Ascending aorta (tissue), 2 donors: ENCODE measurements at places on chromosomes 7 and 10. TPM values are rescaled to one million over a fixed set of nuclear protein-coding genes. Genes with fewer than 3 reads are reported as not detected.

FGFR2 gene
- 4.4 TPM for total RNA-seq

RBM33 gene
- 44.2 TPM for total RNA-seq

TAS2R5 gene
- total RNA-seq, result not detected

NPY gene
- total RNA-seq, result not detected

LIPN gene
- not detected for total RNA-seq

BAMBI gene
- total RNA-seq, result 16.3 TPM

SOSTDC1 gene
- not detected for total RNA-seq

CTNNA3 gene
- under 0.01 TPM for total RNA-seq

HTR5A gene
- total RNA-seq, result not detected

GSAP gene
- 10.9 TPM for total RNA-seq

SCART1 gene
- 4.8 TPM for total RNA-seq

RBP3 gene
- total RNA-seq, result not detected

NODAL gene
- not detected for total RNA-seq

EGFR gene
- 33.8 TPM for total RNA-seq

TMEM139 gene
- 11.5 TPM for total RNA-seq

JCAD gene
- total RNA-seq, result 82.8 TPM

MARVELD1 gene
- total RNA-seq, result 43.7 TPM

A1CF gene
- total RNA-seq, result not detected

FFAR4 gene
- not detected for total RNA-seq

CDNF gene
- total RNA-seq, result not detected

ANKRD2 gene
- not detected for total RNA-seq

NPSR1 gene
- not detected for total RNA-seq

BHLHA15 gene
- not detected for total RNA-seq

RASA4B gene
- total RNA-seq, result 143 TPM

CALHM1 gene
- not detected for total RNA-seq

CFAP70 gene
- not detected for total RNA-seq

COL26A1 gene
- not detected for total RNA-seq

EMX2 gene
- not detected for total RNA-seq

RBAK gene
- 9.9 TPM for total RNA-seq

GPR37 gene
- total RNA-seq, result not detected
